ENCODE measurements at places on chromosomes 1 and 21.

- no peak for DNase-seq
These were observed 56.6 kb downstream of the NCF2 start for GRCh38 chr1:183533617-183534174.

GRCh38 chr1:85440612-85441011, 24.3 kb downstream of the DDAH1 start:
- no peak for DNase-seq

GRCh38 chr1:156194300-156194652, 372 bp downstream of the SLC25A44 start:
- no peak for DNase-seq

DNA sequence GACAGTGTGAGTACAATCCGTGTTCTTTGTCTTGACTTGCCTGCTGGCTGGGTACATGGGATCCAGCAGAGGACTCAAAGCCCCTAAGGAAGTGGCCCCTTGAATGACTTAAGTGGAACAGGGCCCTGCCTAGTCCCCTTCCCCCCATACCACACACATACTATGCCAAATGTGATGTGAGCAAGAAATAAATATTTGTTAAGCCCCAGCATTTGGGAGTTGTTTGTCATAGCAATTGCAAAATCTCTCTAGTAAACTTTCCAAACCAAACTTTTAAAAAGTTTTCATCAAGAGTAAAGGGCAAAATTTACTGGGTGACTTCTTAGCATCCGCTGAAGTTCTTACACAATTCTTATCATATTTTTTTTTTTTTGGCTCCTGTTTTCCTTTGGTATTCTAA, 32.5 kb upstream of the CACHD1 start:
- DNase-seq, result no peak

DNA sequence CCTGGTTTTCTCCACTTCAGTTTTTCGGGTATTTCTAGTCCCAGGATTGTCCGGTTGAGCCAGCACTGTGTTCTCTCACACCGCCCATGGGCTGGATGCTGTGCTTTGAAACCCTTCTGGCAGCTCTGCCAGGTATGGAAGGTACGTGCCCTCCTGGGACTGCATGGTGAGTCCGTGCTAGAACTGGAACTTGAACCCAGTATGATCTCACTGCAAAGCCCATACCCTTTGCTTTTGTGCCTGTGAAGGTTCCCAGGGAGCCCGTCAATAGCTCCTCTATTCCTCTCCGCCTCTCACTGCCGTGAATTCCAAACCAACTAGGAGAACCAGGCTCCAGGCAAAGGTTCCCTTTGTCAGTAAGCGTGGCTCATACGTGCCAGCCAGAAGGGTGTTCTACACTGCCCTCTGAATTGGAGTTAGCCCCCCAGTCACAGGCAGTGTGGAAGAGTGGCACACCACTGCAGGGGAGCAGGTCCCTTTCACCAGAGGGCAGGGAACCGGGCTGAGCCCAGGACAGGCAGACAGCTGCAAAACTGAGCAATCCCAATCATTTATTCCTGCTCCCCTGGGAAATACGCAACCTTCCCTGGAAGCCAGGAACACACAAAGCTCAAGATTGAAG, 310.2 kb downstream of the CAMTA1 start:
- no peak for DNase-seq

DNA sequence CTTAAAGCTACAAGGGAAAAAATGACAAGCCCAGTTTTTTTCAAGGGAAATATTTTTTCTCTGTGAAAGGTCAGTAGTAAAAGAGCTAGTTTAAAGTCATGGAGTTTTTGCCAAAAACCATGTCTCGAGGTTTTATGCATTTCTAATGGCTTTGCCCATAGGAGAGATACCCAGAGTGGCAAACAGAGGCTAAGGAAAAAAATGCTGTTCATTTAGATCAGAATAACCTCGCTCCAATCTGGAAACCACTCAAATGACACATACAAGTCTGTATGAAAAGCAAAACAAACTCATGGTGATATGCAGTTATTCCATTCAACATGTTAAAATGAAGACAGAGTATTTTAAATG, 36.9 kb upstream of the EDEM3 start:
- no peak for DNase-seq

DNA sequence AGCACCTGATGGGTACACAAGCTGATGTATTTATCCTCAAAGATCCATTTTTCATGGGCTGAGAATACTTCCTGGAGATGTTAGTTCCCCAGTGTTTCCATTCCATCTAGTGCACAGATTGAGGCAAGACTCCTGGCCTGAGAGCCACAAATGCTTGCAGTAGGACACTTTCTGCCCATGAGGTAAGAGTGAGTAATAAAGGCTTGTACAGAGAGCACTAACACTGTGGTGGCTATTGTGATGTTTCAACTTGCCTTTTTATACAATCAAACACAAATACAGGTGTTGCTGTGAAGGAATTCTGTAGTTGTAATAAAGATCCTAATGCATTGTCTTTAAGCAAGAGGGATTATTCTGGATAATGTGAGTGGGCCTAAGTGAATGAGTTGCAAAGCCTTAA, 186.1 kb upstream of the ADAMTS5 start:
- DNase-seq, result no peak

DNA sequence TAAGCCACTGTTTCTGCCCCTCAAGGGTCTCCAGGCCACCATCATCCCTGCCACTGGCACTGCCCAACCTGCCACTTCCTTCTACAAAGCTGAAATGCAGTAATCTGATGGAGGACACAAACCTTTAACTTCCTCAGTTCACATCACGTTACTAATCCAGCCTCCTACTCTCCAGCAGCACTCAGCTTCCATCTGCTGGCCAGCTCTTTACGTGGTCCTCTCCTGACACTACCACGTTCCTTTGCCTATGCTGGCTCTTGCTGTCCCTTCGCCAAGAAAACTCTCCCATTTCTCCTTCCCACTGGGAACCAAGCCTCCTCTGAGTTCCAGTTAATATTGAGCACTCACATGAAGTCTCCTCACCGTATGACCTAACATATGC, 124.0 kb downstream of the EDEM3 start:
- no peak for DNase-seq

DNA sequence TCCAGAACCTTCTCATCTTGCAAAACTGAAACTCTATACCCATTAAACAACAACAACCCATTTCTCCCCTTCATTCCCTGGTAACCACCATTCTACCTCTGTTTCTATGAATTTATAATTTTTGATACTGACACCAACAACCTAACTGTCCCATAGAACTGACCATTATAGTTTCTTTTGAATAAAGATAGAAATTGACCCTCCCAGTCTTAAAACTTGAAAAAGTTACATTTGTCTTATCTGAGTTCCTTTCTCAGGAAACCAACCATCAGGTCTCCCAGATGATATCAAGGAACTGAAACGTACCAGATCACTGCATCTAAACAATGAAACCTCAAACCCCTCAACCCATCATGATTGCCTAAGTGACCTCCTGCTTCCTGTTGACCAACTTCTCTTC, 27.1 kb downstream of the RNF115 start:
- no peak for DNase-seq

- no peak for DNase-seq
These were observed 421.0 kb downstream of the DSCAM start for GRCh38 chr21:40425981-40426380.

DNA sequence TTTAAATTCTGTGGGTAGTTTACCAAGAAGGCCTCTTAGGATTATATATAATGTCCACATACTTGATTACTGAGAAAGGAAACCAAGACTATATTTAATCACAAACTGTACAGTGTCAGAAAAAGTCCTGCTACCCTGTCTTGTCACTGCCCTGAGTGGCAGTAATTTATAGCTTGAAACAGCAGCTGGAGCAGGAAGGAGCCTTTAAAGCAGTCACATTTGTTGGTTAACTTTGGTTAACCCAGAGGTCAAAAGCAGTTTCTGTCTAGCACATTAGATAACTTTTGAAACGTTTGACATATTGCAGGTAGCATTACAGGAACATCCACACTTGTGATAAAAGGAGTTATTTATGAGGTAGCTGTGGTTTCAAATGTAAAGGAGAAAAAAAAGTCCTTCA, 161.7 kb downstream of the ROR1 start:
- no peak for DNase-seq

DNA sequence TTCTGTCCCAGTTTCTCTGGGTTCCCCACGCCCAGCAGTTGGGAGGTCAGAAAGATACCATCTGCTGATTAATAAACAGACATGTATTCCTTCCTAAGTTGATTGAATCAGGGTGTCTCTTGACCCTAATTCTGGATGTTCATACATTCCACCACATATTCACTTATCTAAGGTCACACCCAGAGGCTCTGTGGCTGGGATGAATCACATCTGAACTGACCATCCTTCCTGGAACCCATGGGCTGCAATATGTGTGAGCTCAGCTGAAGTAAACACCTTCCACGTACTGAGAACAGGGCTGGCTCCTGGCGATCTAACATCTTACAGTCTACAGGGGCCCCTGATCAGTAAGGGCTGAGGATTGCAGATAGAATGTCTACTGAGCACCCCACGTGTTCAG, 20.5 kb upstream of the TRABD2B start:
- no peak for DNase-seq

All from left renal cortex interstitium (tissue), 4 donors.